ENCODE measurements at places on chromosomes 16 and 17. TPM values are rescaled to one million over a fixed set of nuclear protein-coding genes. Genes with fewer than 3 reads are reported as not detected.

CHD9NB gene
- total RNA-seq: not detected

- DNase-seq: no peak
Measured at GRCh38 chr17:14745541-14745940, 444.7 kb downstream of the HS3ST3B1 start.

DNA sequence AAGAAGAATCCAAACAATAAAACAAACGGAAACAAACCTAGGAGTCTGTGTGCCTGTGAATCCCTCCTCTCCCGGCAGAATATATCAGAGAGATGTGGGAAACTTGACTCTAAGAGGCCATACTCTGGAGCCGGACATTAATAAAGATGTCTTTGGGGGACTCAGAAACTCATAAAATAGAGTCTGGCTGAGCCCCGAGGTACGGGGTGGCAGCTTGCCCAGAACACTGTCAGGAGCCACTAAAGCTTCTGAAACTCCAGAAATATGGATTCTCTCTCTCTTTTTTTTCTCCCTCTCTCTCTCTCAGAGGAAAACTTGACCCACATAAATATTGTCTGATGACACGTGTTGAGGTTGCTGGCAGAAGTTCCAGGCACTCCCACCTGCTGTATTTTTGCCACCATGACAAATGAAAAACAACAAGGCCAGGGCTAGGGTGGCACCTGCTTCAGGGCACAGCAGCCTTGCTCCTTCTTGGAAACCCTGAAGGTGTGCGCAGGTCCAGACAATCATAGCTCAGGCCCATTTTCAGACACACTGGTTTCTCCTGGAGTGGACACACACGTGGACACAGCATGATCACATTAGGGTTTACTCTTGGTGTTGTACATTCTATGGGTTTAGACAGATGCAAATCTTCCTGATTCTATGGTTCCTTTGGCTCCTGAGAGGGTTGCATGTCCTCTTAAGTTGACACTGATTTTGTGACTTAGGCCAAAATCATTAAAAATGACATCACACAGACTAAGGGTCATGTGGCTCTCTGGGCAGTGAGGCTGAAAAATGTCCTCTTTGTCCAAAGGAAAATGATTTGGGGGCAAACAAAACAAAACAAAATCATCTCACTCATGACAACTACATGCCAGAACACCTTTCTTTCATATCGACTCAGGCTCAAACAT, 282.6 kb upstream of the IRX3 start:
- no peak for DNase-seq

DNA sequence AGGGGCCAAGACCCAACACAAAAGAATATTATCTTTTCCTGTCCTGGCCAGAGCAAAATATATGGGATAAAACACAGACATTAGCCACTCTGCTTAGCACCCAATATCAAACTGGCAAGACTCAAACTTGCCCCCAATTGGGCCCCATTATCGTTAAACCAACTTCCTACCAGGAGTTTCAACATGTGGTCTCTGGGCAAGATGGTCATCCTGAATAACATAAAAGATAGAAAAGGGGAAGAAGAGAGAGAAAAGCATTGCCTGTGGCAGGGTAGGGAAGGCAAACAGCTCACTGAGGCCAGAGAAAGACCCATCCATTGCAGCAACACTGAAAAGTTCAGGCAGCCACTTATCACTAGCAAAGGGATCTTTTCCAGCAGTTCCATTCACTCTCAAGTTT, 502.1 kb downstream of the KIF2B start:
- no peak for DNase-seq

GRCh38 chr16:68229431-68230175, 6.3 kb downstream of the ESRP2 start:
- no peak for DNase-seq

GRCh38 chr16:1642148-1642547, 30.0 kb downstream of the CRAMP1 start:
- DNase-seq: no peak

DNA sequence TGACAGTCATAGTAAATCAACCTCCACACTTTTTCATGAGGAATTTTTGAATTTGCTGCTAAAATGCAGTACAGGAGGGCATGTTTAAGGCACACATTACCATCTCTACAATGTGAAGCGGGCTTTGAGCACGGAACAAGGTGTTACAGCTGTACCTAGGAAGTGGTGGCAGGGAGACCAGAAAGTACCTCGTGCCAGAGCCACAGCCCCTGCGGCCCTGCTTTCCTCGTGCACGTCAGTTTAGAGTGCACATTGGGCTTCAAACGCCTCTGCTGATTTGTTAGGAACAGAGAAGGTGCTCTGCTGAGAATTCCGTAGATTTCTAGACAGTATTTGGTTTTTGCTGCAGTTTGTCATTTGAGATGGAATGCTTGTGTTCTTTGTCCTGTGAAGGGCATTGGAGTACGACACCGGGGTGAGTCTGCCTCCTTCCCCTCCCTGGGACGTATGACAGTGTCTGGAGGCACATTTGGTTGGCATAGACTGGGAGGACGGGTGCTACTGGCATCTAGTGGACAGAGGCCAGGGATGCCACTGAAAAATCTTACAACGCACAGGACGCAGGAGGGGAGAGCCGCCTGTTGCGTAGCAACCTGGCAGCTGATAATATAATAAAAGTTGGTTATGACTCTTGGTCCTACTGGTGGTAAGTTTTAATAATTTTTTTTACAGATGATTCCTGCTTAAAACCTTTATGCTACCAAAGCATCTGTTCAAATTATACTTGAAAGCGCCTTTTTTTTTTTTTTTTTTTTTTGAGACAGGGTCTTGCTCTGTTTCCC, 9.1 kb downstream of the FOXK2 start:
- DNase-seq: no peak

KRT33B gene
- total RNA-seq: not detected

- DNase-seq: no peak
Measured at GRCh38 chr17:44324092-44324570, 492 bp downstream of the SLC25A39 start.

TOP2A gene
- total RNA-seq: 5.3 TPM

DNA sequence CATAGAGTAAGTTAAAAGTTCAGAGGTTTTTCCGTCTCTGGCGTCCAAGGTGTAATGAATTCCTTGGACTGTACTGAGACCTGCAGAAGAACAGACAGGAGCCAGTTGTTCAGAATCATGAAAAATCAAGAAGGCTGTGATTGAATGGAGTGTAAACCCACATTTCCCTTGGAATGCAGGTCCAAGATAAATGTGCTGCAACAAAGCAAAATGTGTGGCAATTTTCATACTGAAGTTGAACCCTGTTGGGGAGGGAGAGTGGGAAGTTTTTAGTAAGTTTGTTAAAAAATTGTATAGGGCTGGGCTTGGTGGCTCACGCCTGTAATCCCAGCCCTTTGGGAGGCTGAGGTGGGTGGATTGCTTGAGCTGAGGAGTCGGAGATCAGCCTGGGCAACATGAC, 21.4 kb downstream of the GGNBP2 start:
- DNase-seq: no peak

ABCA6 gene
- 3.3 TPM for total RNA-seq

Data from activated B cell treated with CpG ODN at 0.5 μM for 24 hours (primary cell).